Activated CD4-positive, alpha-beta T cell treated with anti-CD3 and anti-CD28 coated beads, Interleukin-2, amount 50 U/mL, for 4 hours (primary cell): ENCODE measurements at places on chromosomes 13 and 19.

DNA sequence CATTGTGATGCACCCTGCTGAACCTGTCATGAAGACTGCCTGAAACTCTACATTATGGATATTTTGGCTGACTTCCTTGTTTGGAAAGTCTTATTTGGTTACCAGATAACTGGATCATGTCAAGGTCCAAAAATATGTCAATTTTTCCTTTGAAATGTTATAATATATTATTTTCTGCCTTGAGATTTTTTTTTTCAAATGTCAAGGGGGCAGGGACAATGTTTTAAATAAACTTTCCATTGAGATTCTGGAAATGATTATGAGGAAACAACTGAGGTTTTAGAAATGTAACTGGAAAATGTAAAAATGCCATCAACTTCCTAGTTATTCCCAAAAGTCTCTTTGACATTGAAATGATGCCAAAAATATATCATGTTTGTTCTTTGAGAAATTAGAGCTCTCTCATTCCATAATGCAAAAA, 117.0 kb downstream of the RFC3 start:
- DNase-seq: no peak

- no peak for DNase-seq
These were observed 709.8 kb downstream of the PCDH17 start for GRCh38 chr13:58341318-58341717.

- no peak for DNase-seq
These were observed 750.3 kb downstream of the OLFM4 start for GRCh38 chr13:53778937-53779336.

DNA sequence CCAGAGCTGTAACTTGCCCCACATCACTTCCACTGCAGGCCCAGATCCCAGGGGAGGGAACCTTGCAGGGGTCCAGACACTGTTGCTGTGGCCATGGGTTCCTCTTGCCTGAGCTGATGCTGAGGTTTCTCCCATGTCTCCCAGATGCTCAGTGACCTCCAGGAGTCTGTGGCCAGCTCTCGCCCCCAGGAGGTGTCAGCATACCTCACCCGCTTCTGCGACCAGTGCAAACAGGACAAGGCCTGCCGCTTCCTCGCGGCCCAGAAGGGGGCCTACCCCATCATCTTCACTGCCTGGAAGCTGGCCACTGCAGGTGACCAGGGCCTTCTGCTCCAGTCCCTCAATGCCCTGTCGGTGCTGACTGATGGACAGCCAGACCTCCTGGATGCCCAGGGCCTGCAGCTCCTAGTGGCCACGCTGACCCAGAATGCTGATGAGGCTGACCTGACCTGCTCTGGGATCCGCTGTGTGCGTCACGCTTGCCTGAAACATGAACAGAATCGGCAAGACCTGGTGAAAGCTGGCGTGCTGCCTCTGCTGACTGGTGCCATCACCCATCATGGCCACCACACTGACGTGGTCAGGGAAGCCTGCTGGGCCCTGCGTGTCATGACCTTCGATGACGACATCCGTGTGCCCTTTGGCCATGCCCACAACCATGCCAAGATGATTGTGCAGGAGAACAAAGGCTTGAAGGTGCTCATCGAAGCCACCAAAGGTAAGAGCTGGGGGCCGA, 12.1 kb upstream of the SLC25A42 start:
- no peak for DNase-seq

- DNase-seq: no peak
These were observed 91.5 kb upstream of the MCF2L start for GRCh38 chr13:112877539-112877938.

GRCh38 chr13:108850691-108851090, 221.3 kb downstream of the MYO16 start:
- no peak for DNase-seq

DNA sequence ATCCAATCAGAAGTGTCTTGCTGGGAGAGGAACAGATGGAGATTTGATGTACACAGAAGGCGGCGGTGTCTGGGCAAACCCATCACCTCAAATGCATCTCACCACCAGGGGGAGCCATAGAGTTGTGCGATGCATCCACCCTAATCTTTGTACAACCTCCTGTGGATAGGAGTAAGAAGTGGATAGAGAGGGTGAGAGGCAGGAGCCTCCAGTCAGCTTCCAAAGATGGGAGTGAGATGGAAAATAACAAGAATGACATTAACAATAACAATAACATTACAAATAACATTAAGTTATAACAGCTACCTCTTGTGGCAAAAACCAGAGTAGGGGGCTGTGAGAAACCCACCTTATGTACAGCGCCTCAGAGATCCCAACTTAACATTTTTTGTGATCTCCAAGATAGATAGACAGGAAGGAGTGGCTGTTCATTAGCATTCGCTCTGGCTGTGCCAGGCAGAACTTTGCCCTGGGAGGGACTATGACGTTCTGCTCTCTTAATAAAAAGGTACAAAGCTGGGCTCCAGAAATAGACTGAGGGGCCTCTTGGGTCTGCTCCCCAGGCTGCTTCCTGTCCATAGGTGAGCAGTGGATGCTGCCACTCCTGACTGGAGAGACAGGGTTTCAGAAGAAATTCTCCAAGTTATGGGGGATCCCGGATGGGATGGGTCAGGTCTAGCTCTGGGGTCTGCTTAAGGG, 5.2 kb upstream of the CEACAM18 start:
- DNase-seq: peak; percentile 87

- no peak for DNase-seq
These were observed 145.6 kb downstream of the TNFRSF19 start for GRCh38 chr13:23715762-23716235.

DNA sequence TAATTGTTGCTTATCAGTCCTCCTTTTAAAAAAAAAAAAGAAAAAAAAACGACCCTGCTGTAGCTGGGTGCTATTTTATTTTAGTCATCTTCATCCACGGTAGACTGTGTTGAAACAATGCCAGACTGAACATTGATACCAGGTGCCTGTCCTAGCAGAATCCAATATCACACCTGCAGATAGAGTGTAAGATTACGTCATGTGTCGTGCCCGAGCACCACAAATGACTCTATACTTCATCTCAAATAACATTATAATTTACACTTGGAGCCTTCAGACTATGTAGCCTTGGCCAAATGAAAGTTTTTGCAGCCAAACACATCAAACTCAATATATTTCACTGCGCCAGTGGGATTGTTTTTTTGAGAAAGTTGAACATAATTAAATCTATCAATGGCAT, 410.6 kb downstream of the FGF9 start:
- DNase-seq: no peak

GRCh38 chr13:25733001-25733491, 318.8 kb downstream of the SHISA2 start:
- no peak for DNase-seq

GRCh38 chr13:111115061-111115964, at the start of gene ARHGEF7:
TSS of gene ARHGEF7 (plus strand) at chr13:111115310. CDS start at chr13:111115527, 217 bp downstream.
- DNase-seq: no peak

DNA sequence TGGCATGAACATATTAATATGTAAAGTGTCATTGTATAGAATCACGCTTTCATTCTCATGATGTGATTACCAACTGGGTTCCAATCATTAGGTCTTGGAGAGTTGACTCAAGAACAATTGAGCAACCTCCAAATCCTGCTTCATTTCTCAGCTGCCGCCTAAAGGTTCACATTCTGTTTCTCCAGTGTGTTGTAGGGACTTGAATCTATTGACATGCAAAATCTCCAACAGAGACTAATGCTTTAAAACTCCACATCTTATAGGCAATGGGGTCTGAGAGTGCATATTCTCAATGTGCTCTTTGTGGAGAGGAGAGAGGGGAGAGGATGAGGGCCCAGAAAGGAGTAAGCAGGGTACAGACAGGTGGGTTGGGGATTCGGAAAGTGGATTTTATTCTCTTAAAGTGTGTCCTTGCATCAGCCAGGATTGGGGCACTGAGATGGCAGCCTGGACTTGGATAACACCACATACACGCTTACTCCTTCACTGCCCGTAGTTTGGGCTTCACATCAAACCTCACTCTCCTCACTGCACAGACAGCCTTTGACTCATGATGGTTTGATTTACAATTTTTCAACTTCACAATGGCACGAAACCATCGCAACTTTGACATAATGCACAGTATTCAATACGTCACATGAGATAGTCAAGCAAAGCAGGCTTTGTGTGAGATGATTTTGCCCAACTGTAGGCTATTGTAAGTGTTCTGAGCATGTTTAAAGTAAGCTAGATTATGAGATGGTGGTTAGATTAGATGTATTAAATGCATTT, 241.3 kb upstream of the IRS2 start:
- DNase-seq: no peak

DNA sequence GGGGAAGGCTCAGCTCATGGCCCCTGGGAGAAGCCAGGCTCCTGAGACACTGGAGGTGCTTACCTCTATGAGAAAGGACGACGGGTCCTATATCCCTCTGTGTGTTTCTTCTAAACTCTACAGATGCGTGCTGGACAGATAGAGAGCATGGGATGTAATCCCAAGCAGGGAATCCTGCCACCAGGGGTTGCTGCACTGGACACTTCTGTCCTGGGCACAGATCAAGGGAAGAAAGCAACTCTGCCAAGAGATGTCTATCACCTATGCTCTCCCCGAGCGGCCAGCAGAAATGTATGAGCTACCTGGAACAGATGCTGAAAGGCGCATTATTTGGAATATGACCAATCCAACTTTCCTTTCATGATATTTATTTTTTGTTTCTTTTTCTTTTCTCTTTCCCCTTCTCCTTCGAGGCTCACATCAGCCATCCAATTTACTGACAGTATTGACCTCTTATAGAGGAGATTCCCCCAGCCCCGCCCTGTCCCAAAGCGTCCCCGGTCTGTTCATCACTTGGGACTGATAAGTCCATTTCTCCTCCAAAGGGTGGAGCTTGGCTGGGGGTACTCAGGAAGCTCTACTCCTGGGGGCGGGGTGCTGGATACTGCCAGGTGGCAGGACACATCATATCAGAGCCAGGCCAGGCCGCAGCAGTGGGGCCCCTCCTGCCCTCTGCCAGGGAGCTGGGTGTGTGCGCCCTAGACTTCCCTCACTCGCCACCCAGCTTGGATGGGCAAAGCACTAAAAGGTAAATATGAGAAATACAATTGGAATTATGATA, 34.2 kb downstream of the TSHZ3 start:
- DNase-seq: no peak

GRCh38 chr13:44050450-44051063, 170.9 kb downstream of the LACC1 start:
- DNase-seq: no peak

GRCh38 chr19:3968556-3969434, 2.1 kb downstream of the DAPK3 start:
- no peak for DNase-seq

DNA sequence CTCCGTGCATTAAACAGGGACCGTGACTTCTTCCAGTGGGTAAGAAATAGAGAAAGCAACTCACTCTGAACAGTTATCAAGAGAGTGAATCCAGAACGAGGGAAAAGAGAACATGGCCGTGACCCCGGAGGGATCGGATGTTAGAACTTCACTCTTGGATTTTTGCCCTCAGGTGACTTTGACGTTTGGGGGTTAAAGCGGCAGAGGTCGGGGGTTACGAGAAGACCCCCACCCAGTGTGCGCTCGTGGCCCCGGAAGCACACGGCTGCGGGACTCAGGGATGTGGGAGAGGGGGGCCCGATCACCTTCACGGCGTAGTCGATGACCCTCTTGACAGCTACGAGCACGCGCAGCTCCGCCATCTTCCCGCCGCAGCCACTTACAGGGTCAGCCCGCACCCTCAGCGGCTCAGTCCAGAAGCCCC, at the start of gene ETFB:
TSS of gene ETFB (minus strand) at position 424 of the 424 bp plus-strand sequence. CDS start at position 362, 62 bp downstream.
- no peak for DNase-seq

DNA sequence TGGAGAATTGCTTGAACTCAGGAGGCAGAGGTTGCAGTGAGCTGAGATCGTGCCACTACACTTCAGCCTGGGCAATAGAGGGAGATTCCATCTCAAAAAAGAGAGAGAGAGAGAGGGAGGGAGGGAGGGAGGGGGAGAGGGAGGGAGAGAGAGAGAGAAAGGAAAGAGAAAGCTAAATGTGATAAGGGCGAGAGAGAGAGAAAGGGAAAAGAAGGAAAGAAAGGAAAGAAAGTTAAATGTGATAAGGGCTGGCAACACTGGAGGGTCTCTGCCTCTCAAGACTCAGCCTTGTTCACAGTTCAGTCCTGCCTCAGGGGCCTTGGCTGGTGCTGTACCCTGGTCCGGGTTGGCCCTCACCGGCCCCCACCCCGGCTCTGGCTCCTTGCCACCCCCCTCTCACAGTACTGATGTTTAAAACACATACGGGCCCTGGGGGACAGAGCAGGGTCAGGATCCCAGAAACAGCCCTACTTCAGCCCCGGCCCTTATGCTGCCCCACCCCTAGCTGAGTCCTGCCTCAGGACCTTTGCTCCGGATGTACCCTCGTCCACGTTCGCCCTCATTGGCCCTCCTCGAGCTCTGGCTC, 3.5 kb downstream of the MAP1S start:
- DNase-seq: no peak

DNA sequence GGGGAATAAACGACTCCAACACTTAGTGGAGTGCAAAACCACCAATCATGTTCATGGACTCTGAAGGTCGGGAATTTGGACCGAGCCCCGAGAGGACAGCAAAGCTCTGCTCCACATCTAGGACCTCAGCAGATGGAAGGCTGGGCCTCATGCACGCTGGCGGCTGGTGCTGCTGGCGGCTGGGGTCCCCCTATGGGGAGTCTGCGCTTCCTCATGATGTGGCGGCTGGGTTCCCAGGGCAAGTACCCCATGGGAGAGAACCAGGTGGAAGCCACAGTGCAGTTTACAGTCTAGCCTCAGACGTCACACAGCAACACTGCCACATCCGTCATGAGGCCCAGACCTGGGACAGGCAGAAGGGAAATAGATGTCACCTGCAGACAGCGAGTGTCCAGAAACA, 13.2 kb downstream of the PEPD start:
- DNase-seq: no peak

GRCh38 chr19:55641426-55642152, 787 bp downstream of the ZNF580 start:
- no peak for DNase-seq

GRCh38 chr19:54364775-54365257, at the start of gene LAIR1:
TSS of gene LAIR1 (minus strand) at chr19:54364931. CDS start at chr19:54364804, 127 bp downstream.
- peak; percentile 35 for DNase-seq

GRCh38 chr19:441213-441836, 19.5 kb downstream of the SHC2 start:
- DNase-seq: no peak

DNA sequence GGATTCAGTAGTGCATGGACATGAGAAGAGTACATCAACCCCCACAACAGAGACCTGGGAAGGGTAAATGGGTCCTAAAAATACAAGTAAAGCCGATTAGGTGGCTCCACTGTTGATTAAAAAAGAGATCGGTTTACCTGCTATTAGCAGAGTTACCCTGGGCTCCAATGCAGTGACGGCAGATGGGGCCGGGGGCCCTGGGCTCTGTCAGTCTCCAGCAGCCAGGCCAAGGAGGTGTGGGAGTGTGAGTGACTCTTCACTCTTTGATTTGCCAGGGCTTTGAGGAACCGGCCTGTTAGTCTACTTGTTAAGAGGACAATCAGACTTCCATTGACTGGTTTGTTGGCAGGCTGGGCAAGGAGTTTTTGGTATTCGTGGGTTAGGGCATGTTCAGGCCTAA, 1368.7 kb downstream of the UQCRFS1 start:
- DNase-seq: no peak

- no peak for DNase-seq
These were observed 4.0 kb upstream of the SIGLEC8 start for GRCh38 chr19:51462276-51462675.
